CD4-positive, CD25-positive, alpha-beta regulatory T cell (primary cell): ENCODE measurements at places on chromosomes 7 and 10. TPM values are rescaled to one million over a fixed set of nuclear protein-coding genes. Genes with fewer than 3 reads are reported as not detected.
A peak's percentile ranks its signal among the peaks of the same experiment; 100 is the strongest.

- H3K27ac ChIP-seq = no peak overlapping the region
- H3K4me1 ChIP-seq = no peaks in the 10 kb centered on the region
- DNase-seq = no peak
These were observed 28.3 kb downstream of the OGDHL start for GRCh38 chr10:49733866-49734265.

GRCh38 chr10:71975087-71975870 lies 11.1 kb downstream of the CHST3 start:
- no peak overlapping the region for H3K27ac ChIP-seq
- H3K36me3 ChIP-seq = no peaks in the 10 kb centered on the region
- no peak overlapping the region for H3K4me3 ChIP-seq
- H3K4me1 ChIP-seq = no peaks in the 10 kb centered on the region
- DNase-seq = no peak

DNA sequence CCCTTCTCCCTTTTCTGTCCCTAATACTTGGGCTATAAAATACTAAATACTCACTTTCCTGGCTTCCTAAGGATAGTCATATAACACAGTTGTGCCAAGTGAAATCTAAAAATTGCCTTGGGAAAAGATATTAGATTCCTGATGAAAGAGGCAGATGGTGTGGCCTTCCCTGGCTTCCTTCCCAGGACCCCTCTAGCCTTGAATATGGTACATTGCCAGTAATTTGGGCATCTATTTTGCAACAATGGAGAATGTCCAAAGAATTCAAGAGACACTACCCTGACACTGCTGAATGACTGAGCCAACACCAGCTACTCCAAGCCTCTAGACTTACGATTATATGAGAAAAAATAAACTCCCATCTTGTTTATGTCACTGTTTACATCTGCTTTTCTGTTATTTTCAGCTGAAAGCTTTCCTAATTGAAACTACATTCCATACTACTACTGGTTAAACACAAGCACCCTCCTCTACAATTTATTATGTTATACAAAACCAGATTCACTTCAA lies 17.9 kb downstream of the COPG2 start:
- H3K27ac ChIP-seq = no peak overlapping the region
- no peaks in the 10 kb centered on the region for H3K27me3 ChIP-seq
- no peak overlapping the region for H3K4me3 ChIP-seq

GRCh38 chr7:102450242-102450641 lies 14.4 kb downstream of the ALKBH4 start:
- H3K4me3 ChIP-seq = no peak overlapping the region
- H3K36me3 ChIP-seq = peaks cover 7% of the 10 kb centered on the region
- DNase-seq = peak; percentile 53
- H3K27ac ChIP-seq = no peak overlapping the region
- no peaks in the 10 kb centered on the region for H3K27me3 ChIP-seq
- no peaks in the 10 kb centered on the region for H3K4me1 ChIP-seq

GRCh38 chr10:51530541-51530940 lies 168.9 kb downstream of the CSTF2T start:
- no peak for DNase-seq
- no peaks in the 10 kb centered on the region for H3K36me3 ChIP-seq
- no peak overlapping the region for H3K4me3 ChIP-seq
- no peaks in the 10 kb centered on the region for H3K4me1 ChIP-seq

DNA sequence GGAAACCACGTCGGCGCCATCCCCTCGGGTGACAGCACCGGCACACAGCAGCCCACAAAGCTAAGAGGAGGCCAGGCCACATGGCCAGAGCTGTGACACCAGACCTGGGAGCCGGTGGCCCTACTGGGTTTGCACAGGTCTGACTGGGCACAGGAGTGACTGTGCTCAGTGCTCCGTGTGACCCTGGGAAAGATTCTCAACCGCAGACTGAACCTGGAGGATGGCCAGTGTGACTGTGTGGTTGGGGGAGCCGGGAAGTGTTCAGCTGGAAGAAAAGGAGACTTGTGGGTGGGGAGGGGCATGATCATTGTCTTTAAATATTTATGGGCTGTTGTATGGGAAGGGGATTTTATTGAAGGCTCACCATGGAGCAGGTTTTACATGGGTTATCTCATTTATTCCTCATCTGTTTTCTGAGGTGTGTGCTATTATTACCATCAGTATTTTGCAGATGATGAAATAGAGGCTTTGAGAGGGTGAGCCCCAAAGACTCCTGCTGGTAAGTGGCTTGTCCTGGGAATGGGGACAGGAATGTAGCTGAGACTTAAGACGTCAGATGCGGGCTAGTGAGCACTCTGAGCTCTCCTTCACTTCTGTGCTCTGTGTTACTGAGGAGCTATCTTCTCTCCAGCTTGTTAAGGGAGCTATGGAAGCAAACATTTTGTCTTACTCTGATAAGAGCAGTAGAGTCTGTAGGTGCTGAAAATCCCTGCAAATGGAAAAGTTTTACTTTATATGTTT lies 127.5 kb downstream of the TMEM178B start:
- DNase-seq = no peak
- no peak overlapping the region for H3K4me3 ChIP-seq
- H3K27ac ChIP-seq = no peak overlapping the region
- H3K27me3 ChIP-seq = no peaks in the 10 kb centered on the region

DNA sequence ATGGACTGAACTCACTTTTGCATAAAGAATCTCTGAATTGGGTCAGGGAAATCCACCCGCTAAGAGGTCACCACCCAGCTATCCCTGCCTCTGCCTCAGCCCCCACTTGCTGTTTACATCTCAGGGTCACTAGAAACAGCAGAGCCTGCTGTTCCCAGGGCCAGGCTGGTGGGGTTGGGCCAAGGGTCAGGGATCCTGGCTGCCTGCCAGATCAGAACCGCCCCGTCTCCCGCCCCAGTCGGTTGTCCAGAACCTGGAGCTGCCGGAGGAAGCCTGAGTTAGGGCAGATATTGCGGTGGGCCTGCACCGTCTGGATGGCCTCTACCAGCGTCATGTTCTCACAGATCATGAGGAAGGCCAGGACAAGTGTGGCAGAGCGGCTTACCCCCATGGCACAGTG lies 17.0 kb upstream of the SAMD8 start:
- no peak for DNase-seq
- no peaks in the 10 kb centered on the region for H3K36me3 ChIP-seq
- no peaks in the 10 kb centered on the region for H3K27me3 ChIP-seq
- H3K27ac ChIP-seq = no peak overlapping the region
- H3K4me1 ChIP-seq = peaks cover 8% of the 10 kb centered on the region

GRCh38 chr10:122503012-122503411 lies 41.7 kb downstream of the HTRA1 start:
- H3K27me3 ChIP-seq = no peaks in the 10 kb centered on the region
- H3K36me3 ChIP-seq = no peaks in the 10 kb centered on the region
- no peaks in the 10 kb centered on the region for H3K4me1 ChIP-seq
- no peak overlapping the region for H3K4me3 ChIP-seq

DNA sequence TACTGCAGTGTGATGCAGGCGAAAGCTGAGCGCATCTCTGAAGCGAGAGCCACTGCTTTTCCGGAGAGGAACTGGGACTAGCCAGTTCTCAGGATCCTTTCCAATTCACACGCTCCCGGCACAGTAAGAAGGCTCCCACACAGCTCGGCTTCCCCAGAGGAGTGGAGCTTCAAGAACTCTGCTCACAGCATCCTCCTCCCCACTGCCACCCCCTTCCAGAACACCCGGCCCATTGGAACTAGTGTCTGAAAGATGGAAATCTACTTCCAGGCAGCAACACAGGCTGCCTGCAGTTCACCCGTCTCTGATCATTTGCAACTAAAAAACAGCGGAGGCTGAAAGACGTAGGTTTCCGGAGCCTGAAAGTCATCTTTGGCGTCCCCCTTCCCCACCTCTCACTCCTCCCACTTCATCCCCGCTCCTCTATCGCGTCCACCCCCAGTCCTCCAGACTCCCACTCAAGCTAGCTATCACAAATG lies at the start of gene DGKB:
Gene DGKB, minus strand, starts transcription at position 163 of the 479 bp plus-strand sequence.
- H3K4me3 ChIP-seq = no peak within 1 kb of the TSS
- H3K36me3 ChIP-seq = no peaks in the 10 kb centered on the region
- DNase-seq = no peak

MMRN2 gene
- 0.17 TPM for total RNA-seq

VWC2 gene
- not detected for total RNA-seq
